ENCODE measurements at places on chromosomes 12 and 14.

DNA sequence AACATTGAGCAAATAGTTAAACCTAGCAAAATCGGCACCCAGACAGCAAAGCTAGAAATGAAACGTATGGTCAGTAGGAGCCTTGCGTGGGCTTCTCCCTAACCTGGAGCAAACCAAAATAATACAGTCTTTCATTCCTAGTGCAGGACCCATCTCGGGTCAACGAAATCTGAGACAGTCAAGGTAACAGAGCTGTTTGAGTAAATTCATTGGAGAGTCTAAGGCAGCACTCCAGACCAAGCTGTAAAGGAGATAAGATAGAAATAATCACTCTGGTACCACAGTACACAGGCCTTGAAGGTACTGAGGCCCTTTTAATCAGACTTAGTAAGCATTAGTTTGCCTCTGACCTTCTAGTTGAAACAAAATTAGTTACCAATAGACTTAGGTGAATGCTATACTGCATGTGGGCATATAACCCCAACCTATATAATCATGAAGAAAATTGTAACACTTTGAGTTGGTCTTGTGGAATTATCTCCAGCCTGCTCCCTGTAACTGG lies 54.4 kb upstream of the BICD1 start:
- no peak for DNase-seq

DNA sequence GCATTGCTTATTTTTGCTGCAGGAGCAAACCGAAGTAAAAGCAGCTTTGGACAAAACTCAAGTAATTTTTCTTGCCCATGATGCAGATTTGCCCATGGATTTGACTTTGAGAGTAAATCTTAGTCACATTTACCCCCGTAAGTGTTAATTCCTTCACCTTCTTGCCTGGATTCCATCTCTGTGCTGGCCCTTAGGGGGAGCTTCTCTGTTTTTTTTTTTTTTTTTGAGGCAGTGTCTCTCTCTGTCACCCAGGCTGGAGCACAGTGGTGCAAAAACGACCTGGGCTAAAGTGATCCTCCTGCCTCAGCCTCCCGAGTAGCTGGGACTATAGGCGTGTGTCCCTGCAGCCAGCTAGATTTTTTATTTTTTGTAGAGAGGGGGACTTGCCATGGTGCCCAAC lies 210.2 kb downstream of the FUT8 start:
- no peak for DNase-seq

DNA sequence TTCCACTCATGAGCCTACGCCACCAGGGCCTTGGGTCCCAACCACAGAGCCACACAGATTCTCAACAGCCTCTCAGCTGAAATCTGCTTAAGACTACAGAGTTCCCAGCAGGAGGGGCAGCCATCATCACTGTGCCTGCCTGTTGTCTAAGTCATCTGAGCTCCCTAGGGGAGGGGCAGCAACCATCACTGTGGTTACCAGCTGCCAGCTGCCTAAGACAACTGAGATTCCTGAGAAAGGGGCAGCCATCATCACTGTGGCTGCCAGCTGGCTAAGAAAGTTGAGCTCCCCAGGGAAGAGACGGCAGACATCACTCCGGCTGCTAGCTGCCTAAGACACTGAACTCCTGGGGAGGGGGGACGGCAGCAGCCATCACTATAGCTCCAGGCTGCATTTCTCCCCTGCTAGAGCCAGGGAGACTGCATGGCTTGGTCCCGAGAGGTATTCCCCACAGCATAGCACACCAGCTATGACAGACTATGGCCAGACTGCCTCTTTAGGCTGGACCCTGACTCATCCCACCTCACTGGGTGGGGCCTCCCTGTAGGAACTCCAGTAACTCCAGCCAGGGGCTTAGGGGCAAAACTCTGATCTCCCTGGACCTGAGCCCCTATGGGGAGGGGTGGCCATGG lies 37.2 kb upstream of the C14orf132 start:
- no peak for DNase-seq

- DNase-seq = no peak
Observed at GRCh38 chr14:82935691-82936090, 1402.0 kb upstream of the SEL1L start.

DNA sequence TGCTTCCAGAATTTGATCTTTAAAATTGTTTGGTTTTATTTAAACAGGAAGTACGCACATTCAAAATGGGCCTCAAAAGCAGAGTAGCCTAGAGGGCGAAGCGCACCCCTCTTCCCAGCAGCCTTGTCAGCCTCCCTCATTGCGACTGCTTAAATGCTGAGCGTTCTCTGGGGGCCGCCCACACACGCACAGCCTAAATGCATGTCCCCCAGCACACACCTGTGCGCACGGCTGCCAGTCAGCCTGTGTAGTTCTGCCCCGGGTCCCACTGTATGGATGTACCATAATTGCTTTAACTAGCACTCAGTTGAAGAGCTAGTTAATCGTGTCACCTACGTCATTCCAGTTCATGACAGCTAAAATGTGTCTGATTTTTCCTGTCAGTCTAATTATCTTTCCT lies 79.3 kb downstream of the TESC start:
- no peak for DNase-seq

DNA sequence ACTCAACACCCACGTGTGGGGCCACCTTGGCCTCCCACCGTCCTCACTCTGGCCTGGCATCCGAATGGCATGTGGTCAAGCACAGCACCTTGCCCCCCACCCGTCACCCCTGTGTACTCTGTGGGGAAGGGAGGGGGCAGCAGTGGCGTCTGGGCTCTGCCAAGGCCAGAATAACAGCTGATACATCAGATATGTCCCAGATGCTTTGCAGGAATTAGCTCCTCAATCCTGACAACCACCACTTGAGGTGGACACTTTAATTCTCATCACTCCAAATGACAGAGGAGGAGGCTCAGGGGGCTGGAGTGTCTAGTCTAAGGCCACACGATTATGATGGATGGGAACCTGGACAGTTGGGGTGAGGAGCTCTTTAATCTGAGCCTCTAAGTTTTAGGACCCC lies 1.7 kb upstream of the KRT80 start:
- DNase-seq = no peak

DNA sequence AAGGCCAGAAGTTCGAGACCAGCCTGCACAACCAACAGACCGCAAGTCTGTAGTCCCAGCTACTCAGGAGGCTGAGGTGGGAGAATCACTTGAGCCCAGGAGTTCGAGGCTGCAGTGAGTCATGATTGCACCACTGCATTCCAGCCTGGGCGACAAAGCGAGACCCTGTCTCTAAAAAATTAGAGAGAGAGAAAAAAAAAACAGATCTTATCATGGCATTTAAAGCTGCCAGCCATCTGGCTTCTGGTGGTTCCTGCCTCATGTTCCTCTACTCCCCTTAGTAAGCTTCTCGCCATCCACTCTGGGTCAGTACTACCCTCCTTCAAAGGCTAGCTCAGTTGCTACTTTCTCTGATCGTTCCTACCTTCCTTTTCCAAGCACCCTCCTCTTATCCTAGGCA lies 16.1 kb downstream of the CLSTN3 start:
- DNase-seq = no peak

DNA sequence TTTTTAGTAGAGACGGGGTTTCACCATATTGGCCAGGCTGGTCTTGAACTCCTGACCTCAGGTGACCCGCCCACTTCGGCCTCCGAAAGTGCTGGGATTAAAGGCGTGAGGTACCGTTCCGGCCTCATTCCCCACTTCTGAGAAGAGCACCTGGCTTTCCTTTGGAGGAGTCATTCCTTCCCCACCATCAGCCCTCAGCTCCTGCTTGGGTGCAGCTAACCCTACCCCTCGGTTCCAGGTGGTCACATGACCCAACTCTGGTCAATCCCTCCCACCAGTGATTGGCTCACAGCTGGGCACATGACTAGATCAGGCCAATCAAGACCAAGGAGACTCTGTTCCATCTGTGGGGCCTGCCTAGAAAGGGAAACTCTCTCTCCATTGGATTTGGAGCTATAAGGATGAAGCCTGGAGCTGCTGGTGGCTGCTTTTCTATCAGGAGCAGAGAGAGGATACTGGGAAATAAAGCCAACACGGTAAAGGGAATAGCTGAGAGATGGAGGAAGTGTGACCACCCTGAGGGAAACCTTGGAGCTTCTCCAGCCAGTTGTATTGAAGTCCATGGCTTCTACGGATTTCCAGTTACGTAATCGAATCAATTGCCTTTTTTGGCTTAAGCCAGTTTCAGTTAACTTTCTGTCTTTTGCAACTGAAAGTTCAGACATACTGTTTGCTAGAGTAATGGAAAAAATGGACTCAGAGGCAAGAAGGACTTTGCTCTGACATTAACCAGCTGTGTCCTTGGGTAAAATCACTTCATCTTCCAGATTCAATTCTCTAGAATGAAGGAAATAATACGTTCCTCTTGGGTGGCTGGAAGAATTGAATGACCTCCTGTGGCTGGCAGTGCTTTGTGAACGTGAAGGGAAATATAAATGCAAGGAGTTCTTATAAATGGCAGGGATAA lies 19.7 kb upstream of the IFT81 start:
- DNase-seq = no peak

DNA sequence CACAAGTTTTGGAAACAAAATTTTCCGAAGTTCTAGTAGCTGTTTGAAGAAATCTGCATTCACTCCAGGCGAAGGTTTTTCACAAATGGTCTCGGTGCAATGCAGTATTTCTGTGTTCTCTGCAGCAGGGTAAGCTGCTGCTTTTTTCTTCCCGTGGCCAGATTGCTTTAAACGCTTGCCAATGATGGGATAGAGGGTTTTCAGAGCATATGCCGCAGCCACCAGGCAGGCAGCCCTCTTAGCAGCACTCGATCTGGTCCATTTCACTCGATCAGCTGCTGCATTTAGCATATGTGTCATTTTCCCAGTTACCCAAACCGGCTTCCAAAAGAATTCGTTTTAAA lies 315 bp downstream of the ABCD2 start:
- DNase-seq = no peak

GRCh38 chr12:127306604-127307215 lies 960.3 kb upstream of the TMEM132C start:
- no peak for DNase-seq

DNA sequence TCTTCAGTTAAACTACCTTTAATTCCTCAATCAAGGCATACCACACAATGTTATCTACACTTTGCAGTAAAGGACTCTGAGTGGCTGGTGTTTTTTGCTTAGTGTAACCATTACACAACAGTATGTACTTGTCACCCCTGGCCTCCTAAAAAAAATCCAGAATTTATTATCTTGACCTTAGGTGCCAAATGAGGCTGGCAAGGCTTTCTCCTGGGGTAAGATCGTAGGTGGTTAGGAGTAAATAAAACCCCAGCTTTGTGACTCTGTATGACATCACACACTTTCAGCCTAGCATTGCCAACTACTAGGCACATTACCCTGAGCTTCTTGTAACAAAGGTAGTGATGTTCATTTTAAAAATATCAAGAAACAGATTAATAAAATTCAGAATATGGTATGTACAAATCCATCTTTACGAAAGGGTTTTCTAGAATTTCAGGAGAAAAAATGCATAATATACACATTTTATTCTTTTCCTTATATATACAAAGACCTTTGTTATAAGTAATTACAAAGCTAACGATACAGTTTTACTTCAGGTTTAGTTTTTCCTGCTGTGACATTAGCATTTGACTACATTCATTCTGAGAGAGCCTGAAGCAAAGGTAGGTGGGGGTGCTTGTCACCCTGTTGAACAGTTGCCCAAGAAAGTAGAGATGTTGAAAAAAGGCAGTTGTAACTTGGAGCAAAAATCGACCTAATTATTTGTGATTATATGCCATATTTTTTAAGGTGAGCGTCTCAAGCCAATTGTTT lies 13.5 kb downstream of the TCL1A start:
- no peak for DNase-seq

DNA sequence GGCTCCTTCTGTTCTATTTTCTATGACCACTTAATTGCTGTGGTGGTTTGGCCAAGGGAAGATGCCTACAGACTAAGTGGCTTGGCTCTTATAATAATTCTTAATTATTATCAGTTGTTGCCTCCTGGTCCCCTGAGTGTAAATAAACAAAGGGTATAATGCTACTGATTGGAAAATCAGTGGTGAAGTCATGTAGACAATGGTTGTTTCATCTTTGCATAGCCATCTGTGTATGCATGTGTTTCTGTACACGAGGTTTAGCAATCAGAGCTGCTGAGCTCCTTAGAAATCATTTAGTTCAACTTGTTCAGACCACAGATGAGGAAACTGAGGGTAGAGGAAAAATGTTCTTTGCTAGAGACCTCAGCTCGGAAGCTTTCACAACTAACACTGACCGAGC lies 152.2 kb downstream of the STXBP6 start:
- DNase-seq = no peak

GRCh38 chr12:104356231-104357115 lies 52.9 kb downstream of the EID3 start:
- no peak for DNase-seq

DNA sequence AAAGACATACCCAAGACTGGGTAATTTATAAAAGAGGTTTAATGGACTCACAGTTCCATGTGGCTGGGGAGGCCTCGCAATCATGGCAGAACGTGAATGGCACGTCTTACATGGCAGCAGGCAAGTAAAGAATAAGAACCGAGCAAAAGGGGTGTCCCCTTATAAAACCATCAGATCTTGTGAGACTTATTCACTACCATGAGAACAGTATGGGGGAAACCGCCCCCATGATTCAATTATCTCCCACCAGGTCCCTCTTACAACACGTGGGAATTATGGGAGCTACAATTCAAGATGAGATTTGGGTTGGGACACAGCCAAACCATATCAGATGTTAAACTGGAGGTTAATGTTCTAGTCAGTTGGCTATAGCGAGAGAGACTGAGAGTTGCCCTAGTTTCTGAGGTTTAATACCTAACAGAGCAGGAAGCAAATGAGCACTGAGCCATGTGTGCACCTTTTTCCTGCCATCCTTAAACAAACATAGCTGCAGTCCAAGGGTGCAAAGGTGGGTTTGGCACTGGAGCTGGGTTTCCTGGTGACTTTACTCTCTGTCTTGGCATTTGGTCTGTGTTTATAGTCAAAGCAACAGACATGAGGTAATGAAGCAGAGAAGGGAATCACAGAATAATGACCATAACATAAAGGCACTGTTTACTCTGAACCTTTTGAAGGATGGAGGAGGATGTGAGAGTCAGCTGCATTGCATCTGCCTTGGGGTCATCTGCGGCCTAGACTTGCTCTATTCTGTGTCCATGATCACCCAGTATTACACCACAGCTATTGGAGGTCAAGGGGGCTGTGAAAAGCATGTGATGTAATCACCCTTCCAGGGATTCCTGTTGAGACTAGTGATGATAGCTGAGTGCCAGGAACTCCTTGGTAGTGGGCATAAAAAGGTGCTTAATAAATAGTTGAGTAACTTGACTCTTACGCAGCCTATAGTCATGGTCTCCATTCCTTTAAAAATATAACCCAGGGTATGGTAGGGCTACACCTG lies 83.6 kb upstream of the USP44 start:
- no peak for DNase-seq

GRCh38 chr12:84315926-84316325 lies 596.7 kb downstream of the SLC6A15 start:
- DNase-seq = no peak
